Fibroblast of skin of scalp (primary cell): ENCODE measurements at places on chromosomes 4 and X.

- DNase-seq, result peak; percentile 85
These were observed 8.7 kb upstream of the TIMP1 start for GRCh38 chrX:47573341-47574075.

GRCh38 chr4:129641179-129641578 lies 545.2 kb downstream of the C4orf33 start:
- DNase-seq, result peak; percentile 38

- no peak for DNase-seq
These were observed 64.4 kb upstream of the PDLIM3 start for GRCh38 chr4:185599553-185600243.

- no peak for DNase-seq
These were observed 18.0 kb downstream of the TRAPPC2 start for GRCh38 chrX:13716455-13716854.

GRCh38 chr4:17187003-17187402 lies 288.6 kb upstream of the LDB2 start:
- DNase-seq, result no peak

- no peak for DNase-seq
These were observed 17.5 kb downstream of the STX18 start for GRCh38 chr4:4524364-4524763.

DNA sequence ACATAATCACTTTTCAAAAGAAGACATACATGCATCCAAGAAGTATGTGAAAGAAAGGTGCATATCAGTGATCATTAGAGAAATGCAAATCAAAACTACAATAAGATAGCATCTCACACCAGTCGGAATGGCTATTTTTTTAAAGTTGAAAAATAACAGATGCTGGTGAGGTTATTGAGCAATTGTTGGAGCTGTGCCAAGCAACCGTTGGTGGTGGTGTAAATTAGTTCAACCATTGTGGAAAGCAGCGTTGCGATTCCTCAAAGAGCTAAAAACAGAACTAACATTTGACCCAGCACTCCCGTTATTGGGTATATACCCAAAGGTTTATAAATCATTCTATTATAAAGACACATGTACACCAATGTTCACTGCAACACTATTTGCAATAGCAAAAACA lies 14.2 kb downstream of the COX7B2 start:
- no peak for DNase-seq

- no peak for DNase-seq
These were observed 101.6 kb upstream of the OTUD4 start for GRCh38 chr4:145281951-145282350.

- DNase-seq, result no peak
These were observed 60.2 kb downstream of the SLC9A7 start for GRCh38 chrX:46698691-46699090.

DNA sequence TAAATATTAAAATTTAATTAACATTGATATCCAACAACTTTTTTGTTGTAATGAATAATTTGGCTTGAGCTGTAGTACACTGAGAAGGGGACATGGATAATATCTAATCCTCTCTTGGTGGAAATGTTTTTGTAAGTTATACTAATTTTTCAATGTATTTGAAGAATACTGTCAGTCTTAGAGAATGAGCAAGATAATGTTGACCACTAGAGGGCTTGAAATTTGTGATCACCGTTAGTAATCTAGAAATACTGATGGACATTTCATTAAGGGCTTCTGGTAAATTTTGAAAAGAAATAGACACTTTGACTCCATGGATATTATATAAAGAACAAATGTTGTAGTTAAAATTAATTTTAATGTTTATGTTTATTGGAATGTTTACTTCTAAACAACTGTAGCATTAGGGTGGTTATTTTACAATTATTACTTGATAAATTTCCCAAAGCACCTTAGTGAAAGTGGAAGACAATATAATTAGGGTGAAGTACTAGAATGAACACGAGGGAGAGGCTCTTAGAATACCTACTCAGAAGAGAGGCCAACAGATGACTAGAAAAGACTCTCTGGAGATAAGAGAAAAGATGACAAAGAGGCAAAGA lies 20.0 kb upstream of the CAMK2D start:
- peak; percentile 52 for DNase-seq

DNA sequence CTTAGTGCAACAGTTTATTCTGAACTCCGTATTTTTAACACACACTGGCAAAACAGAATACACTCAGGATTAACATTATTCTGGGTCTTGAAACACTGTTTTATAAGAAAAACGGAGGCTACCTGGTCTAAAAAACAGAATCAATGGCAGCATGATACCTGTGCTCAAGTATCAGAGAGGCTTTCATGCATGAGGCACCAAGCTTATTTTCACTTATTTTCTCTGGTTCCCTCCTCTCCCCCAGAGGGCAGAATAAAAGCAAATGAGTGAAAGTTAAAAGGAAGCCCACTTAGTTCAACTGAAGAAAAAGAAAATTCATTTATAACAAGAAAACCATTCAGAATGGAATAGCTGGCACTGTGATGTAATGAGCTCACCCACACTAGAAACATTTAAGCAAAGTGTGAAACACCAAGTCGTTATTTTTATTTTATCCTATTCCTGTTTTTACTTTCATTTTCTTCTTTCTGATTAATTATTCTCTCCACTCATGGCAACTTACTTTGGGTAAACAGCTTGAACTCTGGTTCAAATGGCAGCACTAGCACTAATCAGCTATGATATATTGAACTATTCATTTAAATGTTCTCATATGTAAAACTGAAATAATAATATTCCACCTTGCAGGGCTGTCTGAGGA lies 211.8 kb downstream of the PPP3CA start:
- DNase-seq, result no peak

GRCh38 chrX:63918611-63919010 lies 133.6 kb upstream of the ARHGEF9 start:
- DNase-seq, result peak; percentile 57

GRCh38 chr4:140645614-140646412 lies 77.1 kb upstream of the UCP1 start:
- DNase-seq, result no peak

DNA sequence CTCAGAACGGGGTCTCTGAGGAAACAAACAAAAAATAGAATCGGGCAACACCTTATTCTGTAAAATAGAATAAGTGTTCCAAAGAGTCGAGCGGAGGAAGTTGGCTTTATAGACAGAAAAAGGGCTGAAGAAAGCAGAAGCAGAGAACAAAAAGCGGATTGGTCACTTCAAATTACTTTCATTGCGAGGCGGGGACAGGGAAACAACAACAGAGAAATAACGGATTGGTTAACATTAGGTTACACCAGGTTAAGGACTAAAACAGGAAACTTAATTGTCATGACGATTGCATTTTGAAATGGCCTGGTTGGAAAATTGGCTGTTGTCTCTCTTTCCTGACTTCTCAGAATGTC lies 433 bp upstream of the COQ2 start:
- DNase-seq, result peak; percentile 38

DNA sequence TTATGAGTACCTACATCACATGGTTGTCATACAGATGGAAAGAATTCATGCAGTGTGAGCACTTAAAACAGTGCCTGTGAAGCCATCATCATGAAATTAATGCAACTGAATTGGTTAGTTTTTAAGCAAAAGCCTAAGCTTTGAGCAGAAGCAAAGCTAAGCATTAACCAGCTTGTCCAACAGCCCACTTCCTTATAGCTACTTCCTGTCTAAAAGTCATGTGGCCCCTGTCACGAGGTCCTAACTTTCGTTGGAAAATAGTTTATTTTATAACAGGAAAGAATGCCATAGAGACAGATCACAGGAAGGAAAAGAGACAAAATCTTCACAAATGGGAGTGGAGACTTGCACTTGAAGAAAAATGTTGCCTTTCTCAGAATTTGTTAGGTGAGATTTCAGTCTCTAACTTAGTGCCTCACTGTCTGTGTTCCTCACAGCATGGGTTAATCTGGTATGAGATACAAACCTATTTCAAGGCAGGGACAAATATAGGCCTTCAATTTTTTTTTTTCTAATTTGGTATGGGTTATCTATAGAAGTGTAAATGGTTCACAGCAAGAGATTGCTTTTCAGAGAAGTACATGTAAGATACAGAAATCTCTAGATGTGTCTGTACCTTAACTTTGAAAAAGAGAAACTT lies 27.7 kb upstream of the VCX start:
- no peak for DNase-seq

- no peak for DNase-seq
These were observed 26.2 kb downstream of the ARL9 start for GRCh38 chr4:56531823-56532222.

DNA sequence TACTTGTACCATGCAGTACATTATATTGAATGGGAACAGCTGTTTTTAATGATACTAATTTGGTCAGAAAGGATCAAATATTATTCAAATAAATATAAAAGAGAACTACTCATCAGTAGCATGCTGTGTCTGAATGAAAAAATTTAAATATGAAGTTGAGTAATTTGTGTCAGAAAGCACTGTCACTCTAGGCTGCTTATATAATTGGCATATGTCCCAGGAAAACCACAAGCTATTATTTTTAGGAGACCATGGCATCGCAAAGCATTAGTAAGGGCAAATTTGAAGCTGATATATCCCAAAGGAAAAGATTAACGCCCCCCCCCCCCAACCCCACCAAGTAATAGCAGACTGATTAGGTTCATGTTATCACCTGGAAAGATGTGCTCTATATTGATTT lies 388.5 kb upstream of the SPANXN4 start:
- no peak for DNase-seq

DNA sequence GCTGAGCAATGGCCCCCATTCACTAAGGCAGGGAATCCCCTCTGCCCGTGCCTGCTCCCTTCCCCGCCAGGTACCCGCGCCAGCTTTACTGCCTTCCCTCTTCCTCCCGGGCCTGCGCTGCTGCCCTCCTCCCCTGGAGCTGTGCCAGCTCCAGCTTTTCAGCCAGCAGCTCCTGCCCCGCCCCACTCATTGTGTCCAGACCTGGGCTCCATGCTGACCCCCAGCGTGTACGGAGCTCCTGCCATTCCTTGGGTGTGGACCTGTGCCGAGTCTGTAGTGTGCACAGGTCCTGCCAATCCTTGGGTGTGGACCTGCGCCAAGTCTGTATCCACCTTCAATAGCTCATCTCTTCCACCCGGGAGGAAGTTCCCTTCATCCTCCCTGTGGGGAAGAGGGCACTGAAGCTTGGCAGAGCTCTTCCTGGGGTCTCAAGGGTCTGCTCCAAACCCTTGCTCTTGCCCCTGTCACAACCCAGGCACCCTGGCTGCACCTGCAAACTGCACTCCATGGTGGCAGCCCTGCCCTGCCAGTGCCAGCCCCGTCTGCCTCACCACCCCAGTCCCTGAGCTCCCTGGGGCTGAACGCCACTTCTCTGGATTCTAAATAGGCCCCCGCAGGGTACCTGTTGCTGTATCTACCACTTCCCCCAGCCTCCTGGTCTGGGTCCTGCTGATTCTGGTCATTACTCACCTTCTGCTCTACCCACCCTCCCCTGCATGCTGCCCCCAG lies 63.9 kb downstream of the TRMT44 start:
- DNase-seq, result no peak

DNA sequence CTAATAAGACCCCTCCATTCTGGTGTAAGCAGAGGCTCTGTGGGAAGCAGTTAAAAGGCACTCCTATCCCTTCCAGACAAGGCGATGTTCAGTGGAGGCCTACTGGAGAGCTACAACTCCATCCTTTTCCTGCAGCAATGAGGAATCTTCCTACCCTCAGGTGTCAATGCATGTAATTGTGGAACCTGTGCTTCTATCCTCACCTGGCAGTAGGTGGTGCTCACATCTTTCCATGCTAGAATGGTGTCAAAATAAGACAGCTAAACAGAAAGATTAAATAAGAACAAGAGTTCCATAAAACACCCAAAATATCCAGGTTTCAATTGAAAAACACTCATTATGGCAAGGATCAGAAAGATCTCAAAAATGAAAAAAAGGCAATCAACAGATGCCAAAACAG lies 224.6 kb downstream of the IL15 start:
- DNase-seq, result no peak

DNA sequence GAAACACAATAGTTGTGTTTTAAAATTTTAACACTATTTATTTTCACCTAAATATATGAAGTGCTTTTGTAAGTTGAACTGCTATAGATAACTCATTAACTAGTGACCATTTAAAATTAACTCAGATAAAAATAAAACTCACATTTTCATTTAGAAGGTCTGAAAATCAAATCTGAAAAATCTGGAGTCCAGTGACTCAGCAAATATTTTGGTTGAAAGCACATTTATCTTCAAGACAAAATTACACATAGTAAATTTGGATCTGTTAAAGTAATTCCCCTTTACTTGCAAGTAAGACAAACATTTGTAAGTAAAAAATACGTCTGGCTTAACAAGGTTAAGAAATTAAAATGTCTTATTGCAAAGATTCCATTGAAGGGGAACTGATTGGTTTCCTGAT lies 589.1 kb downstream of the TRIML1 start:
- peak; percentile 9 for DNase-seq

- peak; percentile 88 for DNase-seq
These were observed 83.3 kb downstream of the SLC7A11 start for GRCh38 chr4:138158746-138159297.

- DNase-seq, result no peak
These were observed 103.9 kb downstream of the ADGRA3 start for GRCh38 chr4:22412013-22412412.

DNA sequence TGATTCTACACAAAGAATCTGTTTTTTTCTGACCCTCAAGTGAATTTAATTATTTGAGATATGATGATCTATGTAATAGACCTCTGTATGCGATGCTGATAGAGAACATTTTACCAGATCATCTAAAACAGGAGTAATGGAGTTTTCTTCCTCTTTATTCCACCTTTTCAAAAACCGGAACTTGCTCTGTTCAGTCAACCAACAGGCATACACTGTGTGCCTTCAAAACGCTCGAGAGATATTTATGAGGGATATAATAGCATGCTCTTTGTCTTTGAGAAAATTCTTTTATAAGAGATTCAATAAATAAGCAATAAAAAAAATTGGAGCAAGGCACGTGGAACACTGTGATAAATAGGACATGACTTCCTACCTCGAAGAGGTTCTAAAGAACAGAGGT lies 2.0 kb downstream of the NYX start:
- no peak for DNase-seq

DNA sequence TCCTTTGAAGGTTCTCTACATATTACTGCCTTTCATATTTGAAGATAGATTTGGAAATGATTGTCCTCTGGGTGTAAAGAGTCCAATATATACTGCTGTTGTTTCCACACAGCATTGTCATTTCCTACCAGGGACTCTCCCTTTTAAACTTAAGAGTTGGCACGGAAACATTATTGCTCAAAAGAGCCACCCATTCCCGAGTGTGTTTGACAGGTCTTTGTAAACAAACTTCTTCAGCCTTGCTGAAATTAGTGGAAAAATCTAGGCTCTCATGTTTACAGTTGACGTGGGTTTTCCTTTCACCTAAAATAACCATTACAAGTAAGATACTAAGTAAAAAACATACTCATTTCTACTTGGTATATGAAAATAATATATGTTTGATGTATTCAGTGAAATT lies 111.4 kb upstream of the LIMCH1 start:
- no peak for DNase-seq

DNA sequence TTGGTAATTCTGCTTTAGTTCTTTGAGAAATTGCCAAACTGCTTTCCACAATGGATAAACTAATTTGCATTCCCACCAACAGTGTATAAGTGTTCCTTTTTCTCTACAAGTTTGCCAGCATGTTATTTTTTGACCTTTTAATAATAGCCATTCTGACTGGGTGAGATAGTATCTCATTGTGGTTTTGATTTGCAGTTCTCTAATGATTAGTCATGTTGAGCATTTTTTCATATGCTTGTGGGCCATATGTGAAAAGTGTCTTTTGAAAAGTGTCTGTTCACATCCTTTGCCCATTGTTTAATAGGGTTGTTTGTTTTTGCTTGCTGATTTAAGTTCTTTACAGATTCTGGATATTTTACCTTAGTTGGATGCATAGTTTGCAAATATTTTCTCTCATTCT lies 25.9 kb downstream of the ENPEP start:
- DNase-seq, result peak; percentile 58
